T-helper 22 cell (primary cell): ENCODE measurements at places on chromosomes 1 and 21.

DNA sequence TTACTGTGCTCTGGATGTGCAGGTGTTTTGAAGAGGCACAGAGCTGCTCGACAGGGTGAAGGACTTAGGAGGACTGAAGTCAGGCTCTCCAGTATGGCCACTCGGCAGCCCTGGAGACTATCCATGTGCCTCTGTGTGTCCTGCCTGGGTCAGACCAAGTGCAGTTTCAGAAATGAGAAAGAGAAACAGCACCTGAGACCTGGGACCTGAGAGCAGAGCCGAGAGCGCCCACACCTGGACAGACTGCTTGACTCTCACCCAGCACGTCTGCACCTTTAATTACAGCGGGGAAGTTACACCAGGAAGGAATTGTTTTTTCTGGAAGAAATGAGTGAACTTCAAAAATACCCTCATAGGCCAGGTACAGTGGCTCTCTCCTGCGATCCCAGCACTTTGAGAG, 59.7 kb upstream of the COL6A1 start:
- no peak for DNase-seq

- no peak for DNase-seq
These were observed 156.5 kb upstream of the VAMP3 start for GRCh38 chr1:7614576-7615074.

DNA sequence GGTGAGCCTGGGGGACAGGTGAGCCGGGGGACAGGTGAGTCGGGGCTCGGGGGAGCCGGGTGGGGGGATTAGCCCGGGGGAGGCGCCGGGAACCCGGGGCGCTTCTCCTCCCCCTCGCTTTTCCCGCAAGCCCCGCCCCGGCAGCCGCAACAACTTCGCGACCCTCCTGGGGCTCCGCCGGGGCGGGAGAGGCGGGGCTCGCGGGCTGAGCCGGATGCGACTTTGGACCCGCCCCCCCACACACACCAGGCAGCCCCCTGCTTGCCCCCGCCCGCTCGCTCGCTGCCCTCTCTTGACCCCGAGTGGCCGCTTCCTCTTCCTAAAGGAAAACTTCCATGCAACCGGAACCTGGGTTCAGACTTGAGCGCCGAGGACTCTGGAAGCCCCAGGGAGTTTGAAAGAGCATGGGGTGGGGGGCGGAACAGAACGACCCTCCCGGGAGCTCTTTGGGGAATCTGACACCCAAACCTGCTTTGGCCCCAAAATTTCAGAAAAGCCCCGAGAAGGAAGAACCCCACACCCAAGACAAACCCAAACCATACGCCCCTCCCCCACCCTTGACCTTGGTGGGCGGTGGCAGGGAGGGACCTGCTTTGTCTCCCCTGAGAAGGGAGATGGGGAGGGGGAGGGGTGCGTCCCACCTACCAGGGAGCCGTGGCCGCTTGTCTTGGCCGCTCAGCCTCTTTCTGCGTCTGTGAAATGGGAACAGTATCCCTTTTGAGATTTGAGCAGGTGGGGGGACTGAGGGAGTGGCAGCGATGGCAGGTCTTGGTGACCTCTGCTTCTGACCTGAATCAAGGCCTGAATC, 550 bp downstream of the ARHGEF16 start:
- no peak for DNase-seq

- DNase-seq: no peak
These were observed 13.2 kb downstream of the ADGRB2 start for GRCh38 chr1:31750858-31751510.

DNA sequence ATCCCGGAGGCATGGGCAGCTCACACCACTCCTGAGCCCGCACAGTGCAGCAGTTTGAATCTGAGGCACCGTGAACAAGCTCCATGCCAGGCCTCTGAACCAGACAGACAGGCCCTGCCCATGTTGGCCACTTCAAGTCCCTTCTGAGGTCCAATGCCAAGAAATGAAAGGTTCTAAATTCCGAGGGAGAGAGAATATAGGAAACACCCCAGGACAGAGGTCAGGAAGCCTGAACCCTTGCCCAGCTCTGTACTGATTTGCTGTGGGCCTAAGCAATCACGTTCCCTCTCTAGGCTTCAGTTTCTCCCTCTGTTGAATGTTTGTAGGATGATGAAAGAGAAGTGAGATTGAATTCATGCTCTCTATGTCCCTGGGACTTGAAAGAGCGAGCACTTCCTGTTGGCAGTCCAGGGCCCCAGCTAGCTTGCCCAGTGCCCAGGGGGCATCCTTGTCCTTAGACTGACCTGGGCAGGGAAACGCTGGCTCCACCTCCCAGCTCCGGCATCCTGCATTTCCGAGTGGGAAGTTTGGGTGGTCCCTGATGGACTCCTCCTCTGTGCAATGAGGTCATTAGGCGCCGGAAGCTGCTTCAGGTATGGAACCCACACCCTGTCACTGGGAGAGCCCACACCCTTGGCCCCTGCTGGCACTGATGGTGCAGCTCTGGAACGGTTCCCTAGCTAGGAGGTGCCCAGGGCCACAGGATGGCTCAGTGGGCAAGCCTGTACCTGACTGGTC, 242.4 kb upstream of the TMEM51 start:
- DNase-seq: no peak

DNA sequence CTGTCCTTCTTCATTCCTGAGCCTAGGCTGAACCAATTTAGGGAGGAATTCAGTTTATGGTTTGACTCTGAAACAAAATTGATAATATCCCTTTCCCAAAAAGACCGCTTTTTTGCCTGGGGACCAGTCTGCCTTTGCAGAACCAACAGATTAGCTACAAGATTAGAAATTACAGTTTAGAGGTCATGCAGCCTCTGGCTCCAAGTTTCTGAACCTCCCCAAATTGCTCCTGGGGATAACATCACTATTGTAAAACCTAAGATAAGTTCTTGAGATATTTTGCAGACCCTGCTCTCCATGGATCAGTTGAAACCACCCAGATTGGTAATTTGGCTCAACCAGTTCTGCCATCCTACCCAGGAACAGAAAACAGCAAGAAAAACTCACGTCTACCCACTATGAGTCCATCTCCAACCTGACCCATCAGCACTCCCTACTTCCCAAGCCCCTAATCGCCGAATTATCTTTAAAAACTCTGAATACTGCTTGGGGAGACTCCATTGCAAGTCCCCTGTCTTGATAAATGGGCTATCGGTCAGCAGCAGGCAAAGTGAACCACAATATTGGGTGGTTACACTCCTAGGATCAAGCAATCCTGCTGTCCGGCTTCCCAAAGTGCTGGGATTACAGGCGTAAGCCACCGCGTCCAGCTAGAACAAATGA, 605 bp upstream of the RABGGTB start:
- DNase-seq: no peak

- no peak for DNase-seq
These were observed 6.1 kb downstream of the PTPN14 start for GRCh38 chr1:214545293-214545692.

DNA sequence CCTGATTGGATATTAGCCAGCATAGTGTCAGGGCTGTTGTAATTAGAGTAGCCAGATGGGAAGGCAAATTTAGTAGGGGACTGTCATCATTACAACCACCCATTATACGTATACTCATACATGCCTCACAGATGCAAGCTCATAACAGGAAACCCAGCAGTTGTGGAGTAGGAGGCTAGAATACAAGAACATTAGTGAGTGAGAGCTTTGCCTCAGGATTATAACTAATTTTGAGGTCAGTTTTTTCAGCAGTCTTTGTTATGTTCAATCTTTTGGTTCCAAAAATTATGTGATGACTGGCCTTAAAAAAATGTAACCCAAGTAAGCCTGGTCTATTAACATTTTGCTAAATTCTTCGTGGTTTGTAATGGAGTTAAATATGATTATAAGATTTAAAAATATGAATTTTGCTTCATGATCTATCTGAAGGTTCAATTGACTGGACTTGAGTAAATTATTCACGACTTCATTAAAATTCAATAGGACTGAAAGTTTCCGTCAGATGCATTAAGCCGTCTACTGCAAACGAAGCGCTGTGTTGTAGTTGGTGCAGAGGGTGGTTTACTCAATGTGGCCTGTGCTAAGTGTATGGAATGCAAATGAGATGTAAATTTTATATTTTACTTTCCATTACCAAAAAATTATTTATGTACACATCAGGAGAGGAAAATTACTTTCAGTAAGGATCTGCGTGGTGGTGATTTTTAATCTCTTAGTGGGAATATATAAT, 48.8 kb downstream of the KCNK1 start:
- no peak for DNase-seq

GRCh38 chr21:46340998-46341397, 17.0 kb downstream of the PCNT start:
- DNase-seq: no peak

DNA sequence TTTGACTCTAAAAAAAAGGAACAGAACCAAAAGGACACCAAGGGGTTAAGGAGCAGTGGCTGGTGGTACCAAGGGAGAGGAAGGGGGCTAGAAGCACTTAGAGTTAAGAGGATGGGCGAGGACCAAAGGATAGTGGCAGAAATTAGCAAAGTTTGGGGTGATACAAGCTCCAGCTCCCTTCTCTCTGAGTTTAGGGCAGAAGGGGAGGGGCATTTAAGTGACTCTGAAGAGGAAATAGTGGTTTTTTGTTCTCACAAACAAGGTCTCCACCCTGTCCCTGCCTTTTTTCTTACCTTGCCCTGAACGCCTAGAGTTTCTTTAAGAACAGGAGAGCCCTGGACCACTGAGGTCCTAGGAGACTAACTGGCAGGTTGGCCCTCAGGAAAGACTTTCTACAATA, 3.3 kb downstream of the CDC42SE1 start:
- DNase-seq: no peak

GRCh38 chr1:20847611-20848080, 60.5 kb upstream of the HP1BP3 start:
- DNase-seq: no peak
